ENCODE measurements at places on chromosomes 7 and 10. TPM values are rescaled to one million over a fixed set of nuclear protein-coding genes. Genes with fewer than 3 reads are reported as not detected.

The RADIL gene
- total RNA-seq: 0.25 TPM

The FFAR4 gene
- total RNA-seq: 0.13 TPM

The PAX4 gene
- not detected for total RNA-seq

The RBM20 gene
- total RNA-seq: 0.05 TPM

The LMBR1 gene
- total RNA-seq: 34.5 TPM

The CREB3L2 gene
- 17.5 TPM for total RNA-seq

The STOX1 gene
- total RNA-seq: 0.25 TPM

The HSPA12A gene
- total RNA-seq: 4.2 TPM

The LIPF gene
- total RNA-seq: not detected

The RSPH10B2 gene
- total RNA-seq: 0.09 TPM

The NDUFB8 gene
- total RNA-seq: 125 TPM

The CALY gene
- not detected for total RNA-seq

The CAV2 gene
- total RNA-seq: 30.5 TPM

The FAM180A gene
- total RNA-seq: 3.8 TPM

DNA sequence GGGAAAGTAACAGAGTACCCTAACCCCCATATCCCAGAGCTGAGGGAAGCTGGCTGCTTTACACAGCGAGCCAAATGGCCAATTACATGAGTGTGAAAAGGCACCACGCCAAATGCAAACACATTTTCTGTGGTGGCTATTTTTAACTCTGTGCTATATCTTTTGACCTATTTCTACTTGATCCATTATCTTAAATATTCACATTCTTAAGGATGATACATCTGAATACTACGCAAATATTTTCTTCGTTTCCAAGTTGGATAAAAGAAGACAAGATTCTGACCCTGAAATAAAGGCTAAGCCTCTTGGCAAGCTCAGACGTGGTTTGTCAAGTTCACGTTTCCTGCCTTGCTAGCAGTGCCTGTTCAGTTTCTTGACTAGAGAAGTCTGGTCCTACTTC lies 146.7 kb upstream of the TMEM196 start:
- DNase-seq: no peak

DNA sequence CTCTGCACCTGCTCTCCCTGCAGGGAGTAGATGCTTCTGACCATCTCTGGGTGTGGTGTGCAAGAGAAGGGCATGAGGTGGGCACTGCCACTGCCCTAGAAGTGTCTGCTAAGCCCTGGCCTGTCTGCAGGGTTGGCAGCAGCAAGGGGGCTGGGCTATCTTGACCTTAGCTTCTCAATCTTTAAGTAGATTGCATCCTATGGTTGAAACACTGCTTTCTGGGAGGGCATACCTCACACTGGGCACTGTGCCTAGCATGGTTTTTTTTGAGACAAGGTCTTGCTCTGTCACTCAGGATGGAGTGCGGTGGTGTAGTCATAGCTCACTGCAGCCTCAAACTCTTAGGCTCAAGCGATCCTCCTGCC lies 54.9 kb downstream of the CLIP2 start:
- DNase-seq: no peak

GRCh38 chr10:57017356-57018037 lies 656.4 kb upstream of the ZWINT start:
- no peak for DNase-seq

- no peak for DNase-seq
Observed at GRCh38 chr10:61170594-61170993, 226.6 kb upstream of the RHOBTB1 start.

- no peak for DNase-seq
Observed at GRCh38 chr10:49700997-49701396, 21.5 kb downstream of the C10orf53 start.

DNA sequence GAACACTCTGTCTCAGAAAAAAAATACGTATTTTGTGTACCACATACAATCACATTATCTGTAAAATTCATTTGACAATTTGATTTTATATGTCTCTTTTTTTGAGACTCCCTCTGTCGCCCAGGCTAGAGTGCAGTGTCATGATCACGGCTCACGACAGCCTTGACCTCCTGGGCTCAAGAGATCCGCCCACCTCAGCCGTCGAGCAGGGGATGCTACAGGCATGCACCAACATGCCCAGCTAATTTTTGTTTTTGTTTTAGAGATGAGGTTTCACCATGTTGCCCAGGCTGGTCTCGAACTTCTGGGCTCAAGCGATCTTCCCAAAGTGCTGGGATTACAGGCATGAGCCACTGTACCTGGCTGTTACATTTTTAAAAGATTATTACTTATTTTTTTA lies 11.6 kb upstream of the BAZ1B start:
- DNase-seq: no peak

DNA sequence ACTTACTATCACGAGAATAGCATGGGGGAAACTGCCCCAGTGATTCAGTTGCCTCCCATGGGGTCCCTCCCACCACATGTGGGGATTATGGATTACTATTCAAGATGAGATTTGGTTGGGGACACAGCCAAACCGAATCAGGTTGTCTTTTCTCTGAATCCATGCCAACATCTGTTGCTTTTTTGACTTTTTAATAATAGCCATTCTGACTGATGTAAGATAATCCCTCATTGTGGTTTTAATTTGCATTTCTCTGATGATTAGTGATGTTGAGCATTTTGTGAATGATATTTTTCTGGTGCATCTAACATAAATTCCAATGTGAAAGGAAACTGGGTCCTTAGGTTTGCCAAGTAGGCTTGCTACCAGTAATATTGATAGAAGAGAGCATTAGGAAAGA lies 69.0 kb upstream of the ARHGAP21 start:
- DNase-seq: no peak

DNA sequence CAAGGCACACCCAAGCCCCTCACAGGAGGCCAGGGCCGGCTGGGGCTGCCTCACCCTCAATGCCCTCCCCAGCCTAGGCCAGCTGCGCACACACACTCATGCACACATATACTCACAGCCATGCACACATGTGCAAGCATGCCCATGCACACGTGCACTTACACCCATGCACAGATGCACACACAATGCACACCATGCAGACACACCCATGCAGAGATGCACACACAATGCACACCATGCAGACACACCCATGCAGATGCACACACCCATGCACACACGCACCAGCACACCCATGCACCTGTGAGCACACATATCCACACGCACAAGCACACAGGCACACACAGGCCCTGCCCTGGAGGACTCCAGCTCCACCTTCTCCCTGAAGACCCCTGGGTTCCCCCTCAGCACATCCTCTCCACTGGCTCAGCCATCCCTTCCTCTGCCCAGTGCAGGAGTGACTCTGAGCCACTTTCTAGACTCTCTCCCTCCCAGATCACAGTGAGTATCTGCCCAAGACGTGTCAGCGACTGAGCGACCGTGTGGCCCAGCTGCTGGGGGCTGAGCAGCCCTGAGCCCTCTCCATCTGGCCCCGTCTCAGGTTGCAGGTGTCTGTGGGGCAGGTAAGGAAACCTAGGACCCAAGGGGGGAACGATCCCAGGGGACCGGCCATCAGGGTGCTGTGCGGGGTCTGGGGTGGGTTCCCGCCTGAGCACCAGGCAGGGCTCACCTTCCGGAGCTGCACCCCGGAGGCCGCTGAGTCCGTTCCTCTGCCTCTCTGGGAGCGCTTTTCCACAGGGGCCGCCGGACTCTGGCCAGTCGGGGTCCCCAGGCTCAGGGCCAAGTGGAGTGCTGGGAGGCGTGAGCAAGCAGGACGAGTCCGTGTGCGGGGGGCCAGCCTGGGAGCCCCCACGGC lies 25.8 kb downstream of the AP5Z1 start:
- no peak for DNase-seq

GRCh38 chr7:78125884-78126283 lies 327.3 kb downstream of the PHTF2 start:
- no peak for DNase-seq

GRCh38 chr7:41333511-41333910 lies 369.4 kb downstream of the INHBA start:
- DNase-seq: no peak

DNA sequence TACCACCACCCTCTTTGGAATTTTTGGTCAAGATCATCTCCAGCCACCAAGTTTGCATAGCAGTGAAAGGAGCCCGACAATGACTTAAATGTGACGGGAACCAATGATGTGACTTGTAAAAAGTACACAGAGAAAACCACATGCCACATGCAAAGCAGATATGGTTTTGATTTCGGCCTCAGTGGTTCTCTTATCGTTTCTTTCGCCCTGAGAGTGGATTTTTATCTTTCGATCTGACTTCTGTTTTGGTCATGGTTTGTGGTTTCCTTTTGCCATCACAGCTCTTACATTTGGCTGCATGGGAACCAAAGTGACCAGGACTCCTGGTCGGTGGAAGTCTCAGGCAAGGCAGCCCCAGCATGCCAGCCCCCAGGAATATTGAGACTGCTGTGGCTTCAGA lies 31.5 kb downstream of the TCF7L2 start:
- DNase-seq: no peak

DNA sequence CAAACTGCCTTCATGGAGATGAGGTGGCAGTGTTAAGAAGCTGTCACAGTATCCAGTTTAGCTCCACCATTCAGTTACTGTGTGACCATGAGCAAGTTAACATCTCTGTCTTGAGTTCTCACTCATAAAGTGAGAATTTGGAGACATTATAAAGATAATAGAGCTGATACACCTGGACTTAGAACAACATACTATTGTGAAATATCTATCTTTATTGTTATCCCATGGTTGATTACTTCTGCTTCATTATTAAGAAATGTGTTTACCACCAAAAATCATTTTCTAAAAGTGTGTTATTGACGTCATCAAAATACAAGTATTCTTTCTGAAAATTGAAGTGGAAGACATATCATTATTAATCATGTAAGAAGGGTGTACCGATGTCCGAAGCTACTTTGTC lies 166.9 kb downstream of the SEMA3A start:
- no peak for DNase-seq

GRCh38 chr10:73758704-73759511 lies 14.7 kb downstream of the SEC24C start:
- no peak for DNase-seq

DNA sequence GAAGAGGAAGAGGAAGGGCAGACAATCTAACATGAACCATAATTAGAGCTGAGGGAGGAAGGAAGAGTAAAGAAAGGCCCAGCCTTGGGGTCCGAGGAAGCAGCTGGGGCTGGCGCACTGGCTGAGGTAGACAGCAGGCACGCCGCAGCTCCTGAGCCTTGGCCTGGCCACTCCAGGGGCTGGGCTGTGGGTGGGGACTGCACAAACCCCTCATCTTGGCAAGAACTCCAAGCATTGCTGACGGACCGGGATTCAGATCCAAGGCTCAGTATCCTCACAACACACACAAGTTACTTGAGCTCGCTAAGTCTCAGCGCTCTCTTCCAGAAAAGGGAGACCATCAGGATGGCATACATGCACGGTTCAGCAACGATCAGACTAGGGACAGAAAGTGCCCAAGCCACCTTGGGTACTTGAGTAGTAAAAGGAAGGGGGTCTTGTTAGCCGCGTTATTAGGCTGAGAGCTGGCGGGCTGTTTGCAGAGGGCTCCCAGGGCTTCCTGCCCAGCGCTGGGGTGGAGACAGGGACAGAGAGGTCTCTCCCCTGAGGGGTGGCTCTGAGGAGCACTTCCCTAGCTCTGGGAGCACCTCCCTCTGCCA lies 4.5 kb downstream of the TNS3 start:
- no peak for DNase-seq

DNA sequence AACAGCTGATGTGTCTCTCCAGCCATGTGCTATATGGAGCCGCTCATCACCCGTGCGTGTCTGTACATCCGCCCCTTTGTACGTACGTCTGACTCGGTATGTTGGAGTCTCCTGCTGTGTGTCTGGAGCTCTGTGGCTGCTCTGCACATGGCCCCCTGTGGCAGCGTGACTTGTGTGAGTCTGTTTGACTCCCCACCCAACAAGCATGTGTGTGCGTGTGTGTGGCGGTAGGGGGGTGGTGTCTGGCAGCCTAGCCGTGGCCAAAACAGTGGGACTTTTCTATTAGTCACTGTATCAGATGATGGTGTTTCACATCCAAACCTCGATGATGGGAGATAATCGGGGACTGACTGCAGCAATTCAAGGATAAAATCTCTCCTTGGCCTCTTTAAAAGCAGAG lies 94.1 kb downstream of the COL13A1 start:
- no peak for DNase-seq

DNA sequence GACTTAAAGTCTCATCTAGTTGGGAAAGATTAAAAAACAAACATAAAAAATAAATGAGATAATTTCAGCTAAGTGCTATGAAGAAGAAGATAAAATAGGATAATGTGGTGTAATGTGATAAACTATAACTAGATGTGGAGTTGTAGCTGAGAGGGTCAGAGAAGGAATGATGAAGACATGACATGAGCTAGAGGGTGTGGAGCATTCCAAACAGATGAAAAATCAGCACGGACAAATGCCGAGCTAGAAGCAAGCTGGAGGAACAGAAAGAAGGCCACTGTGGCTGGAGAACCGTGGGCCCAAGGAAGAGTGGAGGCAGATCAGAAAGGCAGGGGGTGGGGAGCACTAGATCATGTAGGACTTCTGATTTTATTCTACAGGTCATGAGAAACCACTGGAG lies 70.6 kb downstream of the CDK6 start:
- DNase-seq: no peak

DNA sequence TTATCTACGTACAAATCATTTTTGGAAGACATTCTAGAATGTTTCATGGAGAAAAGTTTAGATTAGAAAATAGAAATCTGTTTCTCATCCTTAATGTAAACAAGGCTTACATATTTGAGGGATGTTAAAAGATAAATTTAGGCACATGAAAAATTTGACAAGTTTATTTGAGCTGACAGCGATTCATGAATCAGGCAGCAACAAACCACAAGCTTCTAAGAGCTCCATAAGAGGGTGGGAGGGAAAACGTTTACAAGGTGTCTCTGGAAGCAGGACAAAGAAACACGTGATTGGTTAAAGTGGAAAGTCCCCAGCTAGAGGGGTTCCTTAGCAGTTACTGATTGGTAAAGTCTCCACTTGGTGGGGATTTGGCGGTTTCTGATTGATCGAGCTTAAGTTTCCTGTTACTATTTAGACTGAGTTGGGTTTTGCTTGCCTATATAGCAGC lies 228.9 kb upstream of the PITRM1 start:
- DNase-seq: no peak

- no peak for DNase-seq
Observed at GRCh38 chr10:31058795-31059703, 27.4 kb upstream of the ZNF438 start.

- DNase-seq: no peak
Observed at GRCh38 chr7:23072922-23073321, 32.7 kb upstream of the KLHL7 start.

DNA sequence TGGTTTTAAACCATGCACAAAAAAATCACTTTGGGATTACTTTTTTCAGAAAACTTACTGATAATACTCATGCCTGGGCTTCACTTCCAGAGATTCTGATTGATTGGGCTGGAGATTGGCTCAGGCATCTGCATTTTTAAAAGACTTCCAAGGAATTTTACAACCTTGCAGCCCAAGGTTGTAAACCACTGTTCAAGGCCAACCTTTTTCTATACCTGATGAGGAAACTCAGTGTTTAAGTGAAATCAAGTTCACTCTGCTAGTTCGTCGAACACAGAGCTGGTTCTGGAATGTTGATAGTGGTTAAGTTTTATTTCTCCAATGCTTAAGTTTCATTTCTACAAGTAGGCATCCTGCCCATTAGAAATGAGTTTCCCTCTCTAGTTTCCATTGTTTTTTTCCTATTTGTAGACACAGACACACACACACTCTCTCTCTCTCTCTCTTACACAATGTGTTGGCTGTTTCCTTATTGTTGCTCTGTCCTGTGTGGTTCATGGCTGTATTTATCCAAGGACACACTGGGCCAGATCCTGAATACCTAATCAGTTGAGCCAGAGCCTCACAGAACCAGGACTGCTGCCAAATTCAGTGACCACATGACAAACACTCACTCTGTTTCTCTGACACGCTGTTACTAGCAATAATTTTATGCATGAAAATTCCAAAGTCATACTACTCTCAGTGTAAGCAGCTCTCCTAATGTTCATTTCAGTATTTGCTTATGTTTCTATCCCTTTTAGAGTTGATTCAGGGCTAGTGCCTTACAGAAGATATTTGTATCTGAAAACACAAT lies 3.7 kb upstream of the IFIT1B start:
- peak; percentile 94 for DNase-seq
